ENCODE measurements at places on chromosomes 3 and 15.

DNA sequence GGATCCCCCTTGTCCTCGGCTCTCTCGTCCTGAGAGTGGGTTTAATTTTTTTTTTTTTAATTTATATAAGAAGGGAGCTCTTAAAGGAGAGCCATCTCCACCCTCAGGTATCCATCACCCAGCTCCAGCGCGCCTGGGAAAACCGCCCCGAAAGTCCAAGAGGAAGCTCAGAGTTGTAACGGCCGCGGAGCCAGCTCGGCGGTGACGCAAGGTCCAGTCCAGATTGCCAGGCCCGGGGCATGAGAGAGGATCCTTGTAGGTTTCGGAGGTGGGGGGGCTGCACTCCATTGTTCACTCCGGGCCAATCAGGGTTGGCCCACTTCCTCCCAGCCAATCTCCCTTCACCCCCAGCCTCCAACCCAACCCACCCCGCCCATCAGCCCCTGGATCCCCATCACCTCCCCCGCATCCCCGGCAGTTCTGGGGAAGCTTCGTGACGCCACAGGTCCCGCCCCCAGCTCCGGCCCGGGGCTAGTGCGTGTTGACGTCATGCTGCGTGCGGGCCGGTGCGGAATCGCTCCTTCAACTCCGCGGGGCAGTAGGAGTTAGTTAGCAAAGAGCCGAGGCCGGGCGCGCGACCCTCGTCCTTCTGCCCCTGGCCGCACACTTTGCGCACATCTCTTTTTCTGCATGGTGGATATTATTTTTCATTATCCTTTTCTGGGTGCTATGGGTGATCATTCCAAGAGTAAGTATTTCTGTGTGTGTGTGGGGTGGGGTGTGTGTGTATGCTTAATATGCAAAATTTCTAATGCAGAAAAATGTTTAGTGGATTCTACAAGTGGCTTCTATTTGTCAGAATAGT is at the start of gene ISL2:
Gene ISL2, plus strand, starts transcription at position 520 of the 805 bp plus-strand sequence. Its CDS starts 111 bp downstream, at position 631.
- DNase-seq, result no peak

DNA sequence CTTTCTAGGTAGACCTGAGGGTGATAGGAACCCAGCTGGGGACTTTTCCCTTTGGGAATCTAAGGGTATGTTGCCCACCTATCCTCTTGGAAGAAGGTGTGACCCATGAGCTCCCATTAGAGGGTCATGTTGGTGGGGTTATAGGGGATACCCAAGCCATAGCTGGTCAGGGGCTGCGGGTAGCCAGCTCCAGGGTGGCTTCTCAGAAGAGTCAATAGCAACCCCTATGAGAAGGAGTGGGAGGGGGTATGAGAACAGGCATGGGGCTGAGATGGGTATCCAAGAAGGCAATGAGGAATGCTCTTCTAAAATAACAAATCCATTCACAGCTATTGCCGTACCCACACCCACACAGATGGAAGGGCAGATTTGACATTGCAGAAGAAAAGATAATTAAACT is 217.8 kb downstream of the UACA start:
- DNase-seq, result no peak

- DNase-seq, result no peak
Measured at GRCh38 chr3:145815707-145816413, 345.1 kb downstream of the PLOD2 start.

DNA sequence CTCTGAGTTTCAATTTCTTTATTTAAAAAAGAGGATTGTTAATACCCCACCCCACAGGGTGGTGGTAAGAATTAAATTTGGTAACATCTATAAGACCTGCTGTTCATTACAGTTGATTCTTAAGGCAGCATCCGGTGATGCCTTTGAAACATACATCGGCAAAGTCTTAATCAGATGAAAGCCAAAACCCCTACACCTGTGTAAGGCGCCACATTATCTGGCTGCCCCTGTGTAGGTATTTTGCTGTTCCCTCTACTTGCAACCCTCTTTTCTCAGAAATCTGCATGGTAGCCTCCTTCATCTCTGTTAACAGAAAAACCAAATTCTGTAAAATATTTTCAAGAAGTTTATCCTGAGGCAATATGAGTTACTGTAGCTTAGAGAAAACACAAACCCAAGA is 90.0 kb downstream of the ST6GAL1 start:
- DNase-seq, result no peak

- no peak for DNase-seq
Measured at GRCh38 chr3:195263193-195263924, 7.6 kb downstream of the XXYLT1 start.

DNA sequence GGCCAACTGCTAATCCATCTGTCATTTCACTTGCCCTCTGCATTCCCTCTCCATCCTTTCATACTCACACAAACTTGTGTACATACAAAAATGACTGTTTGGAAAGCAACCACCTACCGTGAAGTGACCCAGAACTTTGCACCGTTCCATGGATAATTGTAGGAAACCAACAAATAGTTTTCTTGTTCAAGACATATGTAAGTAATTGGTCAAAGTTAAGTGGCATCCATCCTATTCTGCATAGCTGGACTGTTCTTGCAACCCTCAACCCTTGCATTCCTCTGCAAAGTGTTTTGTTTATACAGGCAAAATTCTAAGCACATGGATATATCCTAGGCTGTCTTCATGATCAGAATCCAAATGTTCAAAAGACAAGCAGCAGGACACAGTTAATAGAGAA is 592.5 kb downstream of the MECOM start:
- DNase-seq, result no peak

GRCh38 chr3:31567036-31567435 is 34.3 kb downstream of the STT3B start:
- DNase-seq, result no peak

DNA sequence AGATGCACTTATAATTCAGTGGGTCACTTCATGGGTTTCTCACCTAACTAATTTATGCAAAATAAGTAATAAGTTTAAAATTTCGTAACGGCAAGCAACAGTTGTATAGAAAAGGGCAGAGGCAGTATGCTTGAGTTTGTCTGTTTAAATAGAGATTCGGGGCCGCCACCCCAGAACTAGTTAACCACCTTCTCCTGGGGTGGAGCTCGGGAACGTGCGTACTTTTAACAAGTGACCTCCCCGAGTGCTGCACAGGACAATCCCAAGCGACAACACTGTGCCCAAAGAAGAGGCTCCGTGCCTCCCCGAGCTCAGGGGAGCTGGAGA is 439 bp downstream of the SSR3 start:
- DNase-seq, result no peak

- peak; percentile 33 for DNase-seq
Measured at GRCh38 chr15:99424978-99425656, 140.7 kb upstream of the MEF2A start.

- DNase-seq, result no peak
Measured at GRCh38 chr15:42384597-42384996, 25.3 kb downstream of the CAPN3 start.

- DNase-seq, result no peak
Measured at GRCh38 chr15:45393851-45394250, 15.5 kb upstream of the GATM start.

- DNase-seq, result no peak
Measured at GRCh38 chr15:72970933-72971760, 81.1 kb upstream of the NEO1 start.

DNA sequence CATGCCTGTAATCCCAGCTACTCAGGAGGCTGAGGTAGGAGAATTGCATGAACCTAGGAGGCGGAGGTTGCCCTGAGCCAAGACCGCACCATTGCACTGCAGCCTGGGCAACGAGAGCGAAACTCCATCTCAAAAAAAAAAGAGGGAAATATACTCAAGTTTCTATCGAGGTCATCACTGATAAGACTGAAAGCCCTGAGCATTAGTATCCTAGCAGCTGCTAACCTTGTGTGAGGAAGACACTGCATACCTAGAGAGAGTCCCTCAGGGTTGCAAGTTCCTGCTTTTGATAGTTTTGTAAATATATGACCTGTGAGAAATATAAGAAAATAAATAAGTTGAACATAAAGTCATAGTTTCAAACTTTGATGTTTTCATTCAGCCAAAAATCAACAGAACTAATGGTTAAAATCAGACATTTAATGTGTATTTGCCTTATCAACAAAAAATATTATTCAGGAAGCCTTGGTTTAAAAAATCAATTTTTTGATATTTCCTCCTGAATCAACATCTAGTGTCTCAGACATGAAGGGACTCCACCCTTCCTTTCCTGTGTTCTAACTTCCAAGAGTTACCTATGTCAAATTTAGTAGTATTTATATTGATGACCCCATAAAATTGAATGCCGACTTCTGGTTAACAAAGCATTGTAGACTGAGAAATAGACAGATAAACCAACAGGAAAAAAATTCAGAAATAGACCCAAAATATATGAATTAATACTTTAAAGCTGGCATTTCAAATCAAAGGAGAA is 19.8 kb upstream of the USP3 start:
- no peak for DNase-seq

- no peak for DNase-seq
Measured at GRCh38 chr3:53740956-53741355, 105.3 kb downstream of the CHDH start.

- DNase-seq, result no peak
Measured at GRCh38 chr3:149977386-149977785, 6.7 kb upstream of the PFN2 start.

DNA sequence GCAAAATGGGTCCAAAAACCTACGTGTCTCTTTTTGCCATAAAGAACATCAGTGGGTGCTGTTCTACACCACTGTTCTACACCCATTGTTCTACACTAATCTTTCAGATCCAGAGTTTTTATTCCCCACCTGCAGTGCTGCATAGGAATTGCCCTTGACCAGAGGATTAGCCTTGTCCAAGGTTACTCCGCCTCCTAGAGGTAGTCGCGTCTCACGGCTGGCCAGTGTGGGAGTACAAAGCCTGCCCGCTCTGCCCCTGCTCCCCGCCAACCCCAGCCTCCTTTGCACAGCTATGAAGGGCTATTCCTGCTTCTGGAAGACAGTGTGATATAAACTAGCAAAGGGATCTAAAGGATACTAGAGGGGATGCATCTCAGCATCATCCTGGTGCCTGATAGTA is 222.1 kb upstream of the LMCD1 start:
- no peak for DNase-seq

GRCh38 chr3:113264283-113265131 is 53.1 kb downstream of the BOC start:
- no peak for DNase-seq
